Right lobe of liver (tissue), 6 donors: ENCODE measurements at places on chromosomes 11 and 22.

DNA sequence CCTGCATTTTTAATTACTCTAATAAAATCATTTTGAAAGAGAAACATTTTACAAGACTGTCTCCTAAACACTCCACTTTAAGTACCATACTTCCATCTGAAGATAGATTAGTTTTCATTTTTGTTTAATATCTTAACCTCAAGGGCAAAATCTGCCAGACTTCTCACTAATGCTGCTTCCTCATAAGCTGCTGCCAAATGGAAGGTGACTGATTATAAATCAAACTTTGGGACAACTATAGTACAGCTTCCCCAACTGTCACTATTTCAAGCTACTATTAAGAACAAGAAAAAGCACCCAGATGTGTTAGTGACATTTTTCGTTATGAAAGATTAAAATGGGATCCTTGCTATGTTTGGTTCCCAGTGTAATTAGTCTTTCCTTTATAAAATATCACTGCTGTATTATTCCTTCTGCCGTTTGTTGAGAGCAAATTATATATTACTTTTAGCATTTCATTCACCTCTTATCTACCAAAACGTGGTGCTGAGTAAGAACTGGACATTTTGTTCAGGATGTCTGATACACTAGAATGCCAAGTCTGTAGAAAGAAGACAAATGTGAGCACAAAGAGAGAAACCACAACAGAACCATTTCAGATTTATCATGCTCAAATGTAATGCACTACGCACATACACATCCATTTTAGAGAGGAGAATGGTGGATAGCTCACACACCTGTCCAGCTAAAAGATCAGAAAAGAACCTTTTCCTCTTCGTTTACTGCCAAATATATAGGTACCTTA is 312.2 kb upstream of the C11orf87 start:
- DNase-seq: no peak

DNA sequence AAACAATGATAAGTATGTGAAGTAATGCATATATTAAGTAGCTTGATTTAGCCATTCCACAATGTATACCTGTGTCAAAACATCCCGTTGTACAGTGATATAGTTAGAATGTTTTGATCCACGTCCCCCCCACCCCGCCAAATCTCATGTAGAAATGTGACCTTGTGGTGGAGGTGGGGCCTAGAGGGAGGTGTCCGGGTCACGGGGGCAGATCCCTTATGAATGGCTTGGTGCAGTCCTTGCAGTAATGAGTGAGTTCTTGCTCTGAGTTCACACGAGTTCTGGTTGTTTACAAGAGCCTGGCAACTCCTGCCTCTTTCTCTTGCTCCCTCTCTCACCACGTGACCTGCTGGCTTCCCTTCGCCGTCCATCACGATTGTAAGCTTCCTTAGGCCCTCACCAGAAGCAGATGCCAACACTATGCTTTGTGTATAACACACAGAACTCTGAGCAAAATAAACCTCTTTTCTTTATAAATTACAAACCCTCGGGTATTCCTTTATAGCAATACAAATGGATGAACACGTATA is 41.6 kb downstream of the FANCF start:
- DNase-seq: no peak

DNA sequence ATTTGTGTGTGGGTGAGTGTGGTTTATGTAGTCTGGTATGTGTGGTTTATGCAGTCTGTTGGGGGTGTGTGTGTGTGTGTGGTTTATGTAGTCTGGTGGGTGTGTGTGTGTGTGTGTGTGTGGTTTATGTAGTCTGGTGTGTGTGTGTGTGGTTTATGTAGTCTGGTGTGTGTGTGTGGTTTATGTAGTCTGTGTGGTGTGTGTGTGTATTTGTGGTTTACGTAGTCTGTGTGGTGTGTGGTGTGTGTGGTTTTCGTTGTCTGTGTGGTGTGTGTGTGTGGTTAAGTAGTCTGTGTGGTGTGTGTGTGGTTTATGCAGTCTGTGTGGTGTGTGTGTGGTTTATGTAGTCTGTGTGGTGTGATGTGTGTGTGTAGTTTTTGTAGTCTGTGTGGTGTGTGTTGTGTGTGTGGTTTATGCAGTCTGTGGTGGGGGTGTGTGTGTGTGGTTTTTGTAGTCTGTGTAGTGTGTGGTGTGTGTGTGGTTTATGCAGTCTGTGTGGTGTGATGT is 26.2 kb upstream of the PARVG start:
- DNase-seq: no peak

- peak; percentile 87 for DNase-seq
These were observed 19.7 kb upstream of the APOL3 start for GRCh38 chr22:36180038-36180880.

DNA sequence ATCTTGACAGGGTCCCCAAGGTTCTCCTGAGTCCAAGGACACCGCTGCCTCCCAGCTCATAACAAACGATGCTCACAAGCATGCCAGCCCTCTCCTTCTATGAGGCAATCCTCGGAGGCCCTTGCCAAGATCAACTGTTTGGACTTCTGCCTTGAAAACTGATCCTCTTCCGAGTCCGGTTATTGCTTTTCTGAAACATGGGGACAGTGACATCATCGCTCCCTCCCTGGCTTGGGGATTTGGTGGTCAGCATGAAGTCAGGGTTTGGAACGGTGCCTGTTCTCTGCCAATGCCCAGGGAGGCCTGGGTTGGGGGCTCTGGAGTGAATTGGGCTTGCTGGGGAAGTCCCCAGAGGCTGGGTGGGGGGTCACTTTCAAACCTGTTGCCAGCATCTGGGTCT is 149.3 kb downstream of the FBXO7 start:
- DNase-seq: peak; percentile 80

- DNase-seq: peak; percentile 75
These were observed at the start of gene ME3 for GRCh38 chr11:86672007-86672621. ME3 (minus strand) TSS chr11:86672616.

- DNase-seq: no peak
These were observed 67.1 kb downstream of the GGTLC2 start for GRCh38 chr22:22711532-22711913.

- DNase-seq: no peak
These were observed 10.8 kb downstream of the YPEL4 start for GRCh38 chr11:57638811-57639320.

GRCh38 chr22:42780070-42780540 is 59.4 kb upstream of the A4GALT start:
- no peak for DNase-seq

DNA sequence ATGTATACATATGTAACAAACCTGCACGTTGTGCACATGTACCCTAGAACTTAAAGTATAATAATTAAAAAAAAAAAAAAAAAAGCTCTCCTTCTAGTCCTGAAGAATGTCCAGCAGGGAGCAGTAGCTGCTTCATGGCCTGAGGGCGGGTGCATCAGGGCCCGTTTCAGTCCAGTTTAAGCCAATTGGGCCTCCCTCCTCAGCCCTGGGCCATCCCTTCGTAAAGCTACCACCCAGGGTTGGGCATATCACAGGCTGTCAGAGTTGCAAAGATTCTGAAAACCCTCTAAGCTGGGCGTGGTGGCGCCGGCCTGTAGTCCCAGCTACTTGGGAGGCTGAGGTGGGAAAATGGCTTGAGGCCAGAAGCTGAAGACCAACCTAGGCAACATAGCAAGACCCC is 5.4 kb downstream of the TMPRSS13 start:
- no peak for DNase-seq

- DNase-seq: no peak
These were observed 77.6 kb downstream of the LUZP2 start for GRCh38 chr11:24574461-24574860.

DNA sequence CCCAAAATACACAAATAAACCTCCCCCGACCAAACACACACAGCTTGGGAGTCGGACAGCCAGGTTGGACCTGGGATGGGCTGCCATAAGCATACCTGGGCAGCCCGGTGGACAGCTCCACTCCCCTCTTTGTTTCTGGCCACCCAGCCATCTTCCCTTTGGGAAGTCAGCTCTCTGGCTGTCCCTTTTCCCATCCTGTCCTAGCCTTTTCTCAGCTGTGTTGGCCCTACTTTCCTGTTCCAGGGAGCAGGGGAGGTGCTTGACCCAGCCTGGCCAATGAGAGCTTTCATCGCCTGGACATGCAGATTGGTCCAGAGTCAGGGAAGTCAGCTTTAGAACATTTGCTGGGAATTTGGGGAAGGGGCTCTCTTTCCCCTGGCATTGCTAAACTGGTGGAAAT is 68.7 kb upstream of the NECTIN1 start:
- no peak for DNase-seq

DNA sequence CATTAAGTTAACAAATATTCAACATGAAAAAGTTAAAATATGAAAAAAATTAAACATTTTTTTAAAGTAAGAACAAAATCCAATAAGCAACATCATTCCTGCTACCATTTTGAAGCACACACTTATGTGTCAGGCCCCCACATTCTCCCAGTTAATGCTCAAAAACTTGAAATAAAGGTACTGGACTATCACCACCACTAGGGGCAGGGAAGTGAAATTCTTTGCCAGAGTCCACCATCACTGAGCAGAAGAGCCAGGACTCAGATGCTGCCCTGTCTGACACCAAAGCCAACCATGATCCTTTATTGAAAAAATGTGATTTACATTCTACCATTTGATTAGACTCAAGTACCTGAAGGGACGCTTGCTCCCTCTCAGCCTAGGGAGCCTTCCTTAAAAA is 39.1 kb downstream of the PITPNB start:
- no peak for DNase-seq

- DNase-seq: peak; percentile 82
These were observed 4.5 kb upstream of the TIMP3 start for GRCh38 chr22:32796865-32797573.

DNA sequence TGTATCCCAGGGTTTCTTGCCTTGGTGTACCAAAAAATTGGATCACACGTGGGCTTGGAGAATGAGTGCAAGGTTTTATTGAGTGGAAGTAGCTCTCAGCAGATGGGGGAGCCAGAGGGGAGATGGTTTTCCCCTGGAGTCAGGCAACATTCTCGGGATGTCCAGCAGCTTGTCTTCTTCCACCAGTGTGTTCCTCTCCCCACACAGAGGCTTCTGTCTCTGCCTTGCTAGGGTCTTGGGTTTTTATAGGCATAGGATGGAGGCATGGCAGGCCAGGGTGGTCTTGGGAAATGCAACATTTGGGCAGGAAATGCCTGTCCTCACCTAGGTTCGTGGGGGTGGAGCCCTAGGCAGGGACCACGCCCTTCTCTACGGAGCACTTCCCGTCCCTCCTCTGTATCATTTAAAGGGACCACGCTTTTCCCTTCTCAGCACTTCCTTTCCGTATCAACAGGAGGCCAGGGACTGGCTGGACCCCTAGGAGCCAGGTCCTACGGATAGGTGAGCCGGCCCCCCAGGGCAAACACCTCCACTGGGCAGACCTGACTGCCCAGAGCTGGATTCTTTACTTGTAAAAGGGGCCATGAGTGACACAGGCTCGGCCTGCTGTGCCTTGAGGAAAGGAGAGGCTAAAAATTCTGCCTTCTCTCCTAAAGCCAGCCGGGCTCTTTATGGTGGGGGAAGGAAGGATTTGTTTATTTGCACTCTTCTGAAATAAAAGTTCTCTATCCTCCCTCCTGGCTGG is 55.3 kb upstream of the CCDC188 start:
- peak; percentile 76 for DNase-seq

- no peak for DNase-seq
These were observed 42.7 kb upstream of the FAM181B start for GRCh38 chr11:82776377-82776776.

GRCh38 chr11:79150320-79150719 is 290.5 kb downstream of the TENM4 start:
- no peak for DNase-seq

- DNase-seq: no peak
These were observed 23.0 kb downstream of the CCDC15 start for GRCh38 chr11:124977006-124977405.

- no peak for DNase-seq
These were observed 65.5 kb downstream of the ME3 start for GRCh38 chr11:86606836-86607481.

- no peak for DNase-seq
These were observed 18.3 kb downstream of the SLC5A12 start for GRCh38 chr11:26703411-26704191.

GRCh38 chr11:120704256-120704750 is 192.8 kb downstream of the GRIK4 start:
- DNase-seq: no peak

DNA sequence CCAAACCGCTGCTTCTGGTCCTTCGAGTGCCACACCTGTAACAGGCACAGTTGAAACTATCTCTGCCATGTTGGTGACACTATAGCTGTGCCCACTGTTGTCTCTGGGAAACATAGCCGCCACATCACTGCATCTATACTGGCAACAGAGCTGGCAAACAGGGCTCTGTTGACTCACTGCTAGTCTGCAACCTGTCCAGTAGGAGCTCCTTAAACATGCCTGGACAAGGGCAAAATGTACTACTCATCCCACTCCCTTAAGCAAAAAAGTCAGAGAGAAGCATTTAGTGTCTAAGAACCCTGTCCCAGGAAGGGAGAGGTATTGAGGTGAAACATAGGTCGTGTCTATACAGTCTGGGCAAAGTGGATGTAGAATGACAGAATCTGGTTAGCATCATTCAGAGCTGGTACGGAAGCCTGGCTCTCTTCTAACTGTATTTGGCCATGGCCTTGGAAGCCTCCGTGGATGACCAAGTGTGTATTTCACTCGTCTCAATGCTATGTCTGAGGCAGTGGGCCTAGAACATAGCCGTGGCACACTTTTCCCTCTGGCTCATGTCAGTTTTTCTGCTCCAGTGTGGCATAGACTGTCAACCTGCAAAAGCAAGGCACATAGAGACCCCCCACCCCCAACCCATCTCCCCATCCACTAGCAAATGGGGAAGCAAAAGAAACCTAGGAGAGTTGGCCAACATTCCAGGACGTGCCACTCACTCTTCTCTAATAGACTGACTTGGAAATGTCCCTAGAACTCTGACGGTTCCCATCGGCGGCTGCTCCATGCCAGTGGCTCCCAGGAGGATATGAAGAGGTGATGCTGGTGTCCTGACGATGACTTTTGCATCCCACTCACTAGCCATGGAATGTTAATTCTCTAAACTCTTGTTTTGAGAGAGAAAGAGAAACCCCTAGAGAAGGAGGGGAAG is 21.4 kb upstream of the PISD start:
- DNase-seq: no peak

DNA sequence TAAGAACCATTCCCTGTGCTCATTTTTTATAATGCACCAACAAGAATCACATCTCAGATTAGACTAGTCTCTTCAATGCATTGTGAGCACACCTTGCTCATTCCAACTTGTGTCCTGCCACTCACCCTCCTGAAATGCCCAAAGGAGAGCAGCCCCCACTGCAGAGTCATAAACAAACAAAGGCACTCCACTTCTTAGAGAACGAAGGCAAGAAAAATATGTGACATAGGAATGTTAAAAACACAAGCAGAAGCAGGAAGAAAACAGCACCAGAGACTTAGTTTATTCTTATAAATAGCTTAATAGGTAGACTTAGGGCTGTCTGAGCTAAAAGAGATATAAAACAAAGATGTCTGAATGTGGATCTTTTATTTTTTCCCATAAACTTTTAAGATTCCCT is 57.2 kb downstream of the GUCY1A2 start:
- DNase-seq: no peak

- no peak for DNase-seq
These were observed 39.1 kb downstream of the KCNC1 start for GRCh38 chr11:17773674-17774073.

DNA sequence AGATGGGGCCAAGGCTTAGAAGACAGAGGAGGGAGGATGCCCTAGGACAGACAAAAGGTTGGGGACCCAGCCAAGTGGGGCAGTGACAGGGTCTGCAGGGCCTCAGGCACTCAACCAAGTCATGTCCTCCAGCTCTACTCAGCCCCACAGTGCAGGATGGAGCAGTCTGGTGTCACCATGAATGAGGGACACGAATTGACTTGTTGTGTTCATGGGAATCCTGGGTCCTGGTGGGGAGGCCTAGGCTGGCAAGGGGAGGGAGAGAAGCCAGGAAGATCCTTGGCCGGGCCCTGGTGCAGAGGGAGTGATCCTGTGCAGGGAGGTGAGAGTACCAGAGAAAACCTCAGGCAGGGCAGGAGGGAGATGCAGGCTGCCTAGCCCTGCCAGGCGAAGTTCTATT is 12.0 kb downstream of the P2RY6 start:
- DNase-seq: no peak
